ENCODE measurements at places on chromosomes 6 and 20.
A peak's percentile ranks its signal among the peaks of the same experiment; 100 is the strongest.

- no peak for DNase-seq
Observed at GRCh38 chr20:39581034-39581433, 618.9 kb downstream of the DHX35 start.

DNA sequence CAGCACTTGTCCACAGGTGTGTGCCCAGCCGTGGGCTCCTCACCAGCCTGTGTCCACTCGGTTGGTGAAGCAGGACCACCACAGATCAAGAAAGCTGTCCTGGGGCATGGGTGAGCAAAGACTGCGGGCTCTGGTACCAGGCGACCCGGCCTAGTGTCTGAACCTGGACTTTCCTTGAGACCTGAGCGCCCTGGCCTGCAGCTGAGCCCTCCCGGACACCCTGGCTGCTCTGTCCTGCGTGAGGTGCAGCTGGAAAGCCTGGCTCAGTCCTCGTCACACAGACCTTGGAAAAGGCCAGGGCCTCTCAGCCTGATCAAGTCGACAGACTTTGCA, 201.2 kb upstream of the THBS2 start:
- no peak for DNase-seq

DNA sequence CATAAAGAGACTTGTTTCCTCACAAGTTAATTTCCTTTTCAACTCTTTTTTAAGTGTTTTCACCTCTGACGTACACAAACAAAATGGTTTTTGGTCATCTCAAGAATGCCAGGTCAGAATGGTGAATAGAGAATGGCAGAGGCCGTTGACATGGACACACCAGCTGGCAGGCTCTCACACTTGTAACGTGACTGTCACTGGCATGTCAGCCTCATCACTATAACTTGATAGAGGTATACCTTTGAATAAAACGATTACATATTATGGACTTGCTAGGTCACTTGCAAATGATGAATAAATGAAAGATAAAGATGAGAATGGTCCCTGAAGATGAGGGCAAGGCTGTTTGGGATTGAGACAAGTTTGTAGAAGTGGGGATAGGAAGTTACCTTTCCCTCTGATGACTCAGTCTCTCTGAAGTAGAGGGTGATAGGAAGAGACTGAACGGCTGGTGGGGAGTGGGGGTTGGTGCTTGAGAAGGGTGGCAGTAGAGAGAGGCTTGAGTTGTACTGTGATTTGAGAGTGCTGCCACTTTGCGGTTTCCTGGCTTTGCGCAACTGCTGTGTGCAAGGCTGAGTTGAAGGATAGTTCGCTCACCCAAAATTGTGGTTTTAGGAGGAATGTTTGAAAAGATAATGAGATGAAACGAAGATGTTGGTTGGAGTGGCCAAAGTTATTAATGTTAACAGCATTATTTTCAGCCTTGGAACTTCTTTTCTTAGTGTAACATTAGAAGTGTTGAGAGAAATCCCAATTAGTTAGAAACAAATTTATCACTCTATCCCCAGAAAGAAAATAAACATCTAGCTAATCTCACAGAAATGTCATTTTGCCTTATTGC, 30.3 kb downstream of the TBPL1 start:
- DNase-seq: no peak

GRCh38 chr20:32152421-32153155, 43.1 kb downstream of the TM9SF4 start:
- DNase-seq: no peak

DNA sequence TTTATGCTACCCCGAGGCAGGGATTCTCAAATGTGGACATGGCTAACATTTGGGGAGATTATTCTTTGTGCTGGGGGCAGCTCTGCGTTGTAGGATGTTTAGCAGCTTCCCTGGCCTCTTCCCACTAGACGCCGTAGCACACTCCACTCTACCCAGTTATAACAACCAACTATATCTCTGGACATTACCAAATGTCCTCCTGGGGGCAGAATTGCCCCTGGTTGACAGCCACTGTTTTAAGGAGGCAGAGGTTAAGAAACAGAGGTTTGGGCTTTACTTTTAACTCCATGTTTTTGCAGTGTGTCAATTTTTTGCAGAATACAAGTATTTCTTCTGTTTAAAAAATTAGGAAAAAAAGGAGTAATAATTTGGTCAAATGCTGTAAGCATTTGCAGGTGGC, 56.2 kb upstream of the BMP6 start:
- DNase-seq: no peak

- DNase-seq: no peak
Observed at GRCh38 chr20:16477632-16478031, 95.6 kb downstream of the KIF16B start.

DNA sequence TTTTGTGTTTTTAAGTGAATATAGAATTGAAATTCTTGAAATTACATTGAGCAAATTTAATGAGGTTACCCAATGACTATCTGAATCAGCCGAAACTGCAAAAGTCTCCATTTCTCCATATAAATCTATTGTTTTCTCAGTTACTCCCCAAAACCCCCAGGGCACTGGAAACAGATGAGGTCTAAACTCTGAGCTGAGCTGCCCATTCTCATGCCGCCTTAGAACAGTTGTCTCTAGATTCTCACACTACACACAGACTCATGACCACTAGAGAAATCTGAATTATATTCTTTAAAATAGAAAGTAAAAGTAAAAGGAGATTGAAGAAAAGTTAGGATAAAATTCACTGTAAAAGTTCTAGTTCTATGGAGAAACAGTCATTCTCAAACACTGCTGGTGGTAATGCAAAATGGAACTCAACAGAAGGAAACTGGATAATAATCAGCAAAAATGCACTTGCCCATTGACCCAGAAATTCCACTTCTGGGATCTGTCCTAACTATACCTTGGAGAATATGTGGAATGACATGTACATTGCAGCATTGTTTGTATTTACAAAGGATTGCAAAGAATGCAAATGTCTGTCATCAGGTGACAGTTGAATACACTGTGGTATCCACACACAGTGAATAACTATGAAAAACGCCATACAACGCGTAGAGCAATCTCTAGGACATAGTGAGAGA, 125.5 kb downstream of the IPCEF1 start:
- no peak for DNase-seq

DNA sequence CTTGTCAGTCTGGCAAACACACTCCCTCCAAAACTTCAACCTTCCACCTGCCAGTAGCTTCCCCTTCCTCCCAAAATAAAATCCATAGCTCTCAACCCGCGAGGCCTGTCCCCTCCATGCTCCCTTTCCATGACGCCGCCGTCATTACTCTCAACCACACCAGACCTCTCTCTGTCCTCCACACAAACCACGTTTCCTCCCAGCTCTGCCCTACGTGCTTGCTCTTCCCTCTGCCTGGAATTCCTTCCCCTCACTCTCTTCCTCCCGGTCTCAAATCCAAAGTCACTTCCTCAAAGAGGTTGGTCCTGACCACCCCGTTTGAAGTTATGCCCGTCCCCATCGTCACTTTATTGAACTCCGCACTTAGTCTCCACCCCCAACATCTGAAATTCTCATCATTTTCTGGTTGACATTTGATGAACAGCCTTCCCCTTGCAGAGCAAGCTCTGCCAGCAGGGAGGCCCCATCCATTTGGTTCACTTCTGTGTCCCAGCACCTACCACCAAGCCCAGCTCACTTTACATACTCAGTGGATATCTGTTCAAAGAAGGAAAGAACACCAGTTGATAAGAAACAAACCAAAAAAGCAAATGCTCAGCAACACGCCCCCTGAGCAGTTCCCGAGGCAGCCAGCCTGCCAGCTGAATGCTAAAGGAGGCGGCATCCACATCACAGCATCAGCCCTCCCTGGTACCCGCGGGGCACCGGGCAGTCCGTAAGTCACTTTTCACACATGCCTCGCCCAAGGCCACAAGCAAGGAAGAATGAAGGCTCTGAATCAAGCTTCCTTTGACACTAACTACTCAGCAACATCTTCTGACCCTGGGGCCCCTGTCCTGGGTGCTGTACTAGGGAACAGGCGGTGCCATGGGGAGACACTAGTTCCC, 125.0 kb downstream of the NFATC2 start:
- DNase-seq: no peak

DNA sequence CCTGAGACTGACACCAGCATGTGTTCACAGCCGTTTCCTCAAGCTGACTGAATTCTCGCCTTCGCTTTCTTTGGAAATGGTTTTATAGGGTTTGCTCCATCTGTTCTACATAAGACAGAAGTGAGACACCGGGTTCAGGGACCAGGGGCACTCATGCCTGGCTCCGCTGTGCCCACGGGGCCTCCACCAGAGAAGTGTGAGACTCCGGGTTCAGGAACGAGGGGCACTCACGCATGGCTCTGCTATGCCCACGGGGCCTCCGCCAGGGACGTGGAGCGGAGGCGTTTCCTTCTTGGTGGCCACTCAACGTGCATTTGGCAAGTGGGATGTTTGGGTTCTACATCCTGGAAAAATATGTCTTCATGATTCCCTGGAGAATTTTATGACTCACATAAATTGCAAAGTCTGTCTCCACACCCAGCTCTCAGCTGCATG, 106.6 kb downstream of the RNASET2 start:
- DNase-seq: no peak

GRCh38 chr6:156593893-156594292, 183.3 kb upstream of the ARID1B start:
- no peak for DNase-seq

DNA sequence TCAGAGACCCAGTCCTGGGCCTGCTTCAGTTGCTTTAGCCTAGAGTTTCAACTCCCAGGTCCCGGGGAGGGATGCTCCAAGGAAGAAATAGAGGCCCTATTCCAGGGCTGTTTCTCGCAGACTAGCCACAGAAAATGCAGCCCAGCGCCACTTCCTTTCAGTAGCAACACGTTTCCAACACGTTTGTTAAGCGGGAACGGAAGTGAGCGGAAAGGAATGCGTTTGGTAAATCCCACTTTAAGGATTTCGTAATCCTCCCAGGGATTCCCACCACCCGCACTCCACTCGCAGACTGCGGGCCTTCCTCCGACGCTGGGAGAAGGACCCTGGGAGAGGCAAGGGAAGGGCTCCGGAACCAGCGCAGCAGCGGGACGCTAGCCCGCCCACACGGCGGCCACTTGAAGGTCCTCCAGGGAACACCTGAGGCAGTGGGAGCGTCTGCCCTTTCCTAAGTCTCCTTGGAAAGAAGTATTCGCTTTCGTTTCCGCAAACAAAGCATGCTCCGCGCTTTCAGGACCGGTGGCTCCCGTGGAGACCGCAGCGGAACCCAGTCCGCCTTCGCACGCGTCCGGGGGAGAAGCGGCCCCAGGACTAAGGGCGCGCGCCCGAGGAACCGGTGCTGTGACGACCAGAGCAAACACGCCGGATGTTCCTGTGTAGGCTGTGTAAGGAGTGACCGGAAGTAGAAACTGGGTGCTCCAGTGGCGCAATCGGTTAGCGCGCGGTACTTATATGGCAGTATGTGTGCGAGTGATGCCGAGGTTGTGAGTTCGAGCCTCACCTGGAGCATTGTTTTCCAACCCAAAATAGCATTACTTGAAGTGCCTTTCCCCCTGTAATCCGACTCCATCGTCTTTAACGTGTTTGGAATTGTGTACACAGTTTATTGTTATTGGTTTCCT, 227.6 kb upstream of the PRSS16 start:
- DNase-seq: peak; percentile 87

DNA sequence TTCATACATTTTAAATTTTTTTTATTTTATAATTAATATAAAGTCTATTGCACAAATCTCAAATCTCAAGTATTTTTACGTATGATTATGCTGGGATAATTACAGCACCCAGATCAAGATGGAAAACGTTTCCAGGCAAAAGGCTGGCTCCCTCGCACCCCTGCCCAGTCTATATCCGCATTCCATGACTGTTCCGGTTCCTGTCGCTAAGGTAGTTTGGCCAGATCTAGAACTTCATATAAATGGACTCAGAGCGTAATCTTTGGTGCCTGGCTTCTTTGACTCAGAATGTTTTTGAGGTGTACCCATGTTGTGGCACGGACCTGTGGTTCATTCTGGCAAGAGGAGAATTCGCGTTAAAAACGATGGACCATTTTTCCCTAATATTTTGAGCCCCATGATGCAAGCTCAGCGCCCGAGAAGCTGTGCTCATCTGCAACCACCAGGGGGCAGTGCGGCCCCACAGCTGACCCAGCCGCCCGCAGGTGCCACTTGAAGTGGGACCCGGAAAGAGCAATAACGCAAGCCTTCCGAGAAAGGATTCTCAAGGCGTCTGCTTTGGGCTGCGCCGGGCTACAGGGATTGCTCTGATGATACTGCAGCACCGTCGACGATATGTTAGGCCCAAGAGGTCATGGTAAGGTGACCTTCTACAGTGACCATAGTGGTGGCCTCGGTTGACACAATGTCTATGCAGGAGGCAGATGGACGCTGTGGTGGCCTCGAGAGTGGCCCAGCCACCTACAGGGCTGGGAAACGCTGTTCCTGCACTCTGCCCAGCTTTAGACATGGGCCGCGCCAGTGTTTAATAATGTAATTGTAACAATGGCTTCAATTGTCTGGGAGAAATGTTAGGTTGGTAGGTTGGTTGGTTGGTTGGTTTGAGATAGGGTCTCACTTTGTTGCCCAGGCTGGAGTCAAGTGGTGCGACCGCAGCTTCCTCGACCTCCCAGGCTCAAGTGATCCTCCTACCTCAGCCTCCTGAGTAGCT, 160.1 kb downstream of the ZMYND8 start:
- peak; percentile 59 for DNase-seq

GRCh38 chr20:11702721-11703518, 214.8 kb upstream of the BTBD3 start:
- no peak for DNase-seq

GRCh38 chr6:7433121-7433617, 43.6 kb downstream of the RIOK1 start:
- DNase-seq: no peak

DNA sequence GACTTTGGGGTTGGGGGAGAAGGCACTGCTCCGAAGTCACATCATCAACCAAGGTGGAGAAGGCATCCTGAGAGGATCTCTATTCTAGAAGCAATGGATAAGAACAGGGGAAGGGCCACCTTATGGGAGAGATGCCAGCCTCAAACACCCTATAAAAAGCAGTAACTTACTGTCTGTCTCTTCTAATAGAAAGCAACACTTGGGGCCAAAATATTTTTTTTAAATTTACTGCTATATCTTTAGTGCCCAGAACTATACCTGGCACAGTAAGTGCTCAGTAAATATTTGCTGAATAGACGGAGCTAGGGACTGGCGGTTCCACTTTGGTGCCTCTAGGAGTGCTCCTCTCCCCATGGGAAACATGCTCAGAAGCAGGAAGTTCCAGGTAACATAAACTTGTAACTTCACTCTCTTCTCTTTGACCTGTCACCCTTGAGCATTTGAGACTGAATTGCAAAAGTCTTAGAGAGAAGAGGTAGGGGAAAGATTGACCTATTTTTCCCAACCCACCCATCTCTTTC, 807 bp upstream of the OTOR start:
- no peak for DNase-seq

GRCh38 chr6:151004383-151005024, 139.0 kb downstream of the MTHFD1L start:
- DNase-seq: no peak

DNA sequence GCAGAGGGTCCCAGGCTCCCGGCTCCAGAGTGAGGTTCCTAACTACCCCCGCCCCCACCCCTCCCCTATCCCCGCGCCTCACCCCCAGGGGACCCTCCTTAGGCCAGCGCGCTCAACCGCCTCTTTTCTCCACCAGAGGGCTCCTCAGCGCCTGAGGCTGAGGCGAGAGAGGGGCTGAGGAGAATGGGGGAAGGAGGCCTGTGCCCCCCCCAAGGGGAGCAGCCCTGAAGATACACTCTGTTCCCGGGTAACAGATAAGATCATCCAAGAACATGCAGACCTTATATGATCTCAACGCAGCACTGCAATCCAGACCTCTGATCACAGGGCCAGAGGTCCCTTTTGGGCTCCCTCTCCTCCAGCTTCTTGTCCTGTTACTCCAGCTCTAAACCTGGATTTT, 43.3 kb upstream of the MRPS10 start:
- no peak for DNase-seq

Measured in MG63 (cell line).